Left lung (tissue), 14 donors: ENCODE measurements at places on chromosomes 7 and 10. TPM values are rescaled to one million over a fixed set of nuclear protein-coding genes. Genes with fewer than 3 reads are reported as not detected.
A peak's percentile ranks its signal among the peaks of the same experiment; 100 is the strongest.

GRCh38 chr7:311131-311680 is 21.2 kb downstream of the FOXL3 start:
- no peak for DNase-seq

- DNase-seq = no peak
These were observed 132.6 kb downstream of the CAMK1D start for GRCh38 chr10:12481924-12482323.

Gene GDF10
- polyA plus RNA-seq = 96.4 TPM

DNA sequence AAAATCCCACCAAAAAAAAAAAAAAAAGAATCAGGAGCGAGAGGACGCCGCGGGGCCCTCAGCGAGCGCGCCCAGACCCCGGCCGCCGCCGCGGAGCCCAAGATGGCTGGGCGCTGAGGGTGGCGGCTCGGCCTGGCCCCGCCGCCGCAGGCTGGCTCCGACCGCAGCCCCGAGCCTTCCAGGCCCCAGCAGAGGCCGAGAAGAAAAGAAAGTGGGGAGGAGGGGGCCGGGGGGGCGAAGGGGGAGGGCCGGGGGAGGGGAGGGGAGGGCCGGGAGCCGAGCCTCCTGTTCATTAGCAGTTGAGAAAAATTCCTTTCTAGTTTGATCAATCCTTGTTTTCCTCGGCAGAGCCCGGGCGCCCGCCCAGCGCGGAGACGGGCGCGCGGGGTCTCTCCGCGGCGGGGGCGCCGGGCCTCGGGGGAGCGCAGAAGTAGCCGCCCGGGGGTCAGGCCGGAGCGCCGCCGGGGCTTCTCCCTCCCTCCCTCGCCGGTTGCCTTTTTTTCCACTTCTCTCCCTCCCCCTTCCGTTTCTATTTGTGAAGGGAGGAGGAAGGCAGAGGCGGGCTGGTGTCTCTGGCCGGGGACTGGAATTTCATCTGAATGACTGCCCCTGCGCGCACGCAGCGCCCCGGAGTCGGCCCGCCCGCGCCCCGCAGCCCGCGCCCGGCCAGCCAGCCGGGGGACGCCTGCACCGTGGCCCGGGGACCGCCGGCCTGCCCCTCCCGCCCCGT is 778 bp upstream of the TRIM8 start:
- DNase-seq = peak; percentile 82

Gene LIPK
- polyA plus RNA-seq = not detected

DNA sequence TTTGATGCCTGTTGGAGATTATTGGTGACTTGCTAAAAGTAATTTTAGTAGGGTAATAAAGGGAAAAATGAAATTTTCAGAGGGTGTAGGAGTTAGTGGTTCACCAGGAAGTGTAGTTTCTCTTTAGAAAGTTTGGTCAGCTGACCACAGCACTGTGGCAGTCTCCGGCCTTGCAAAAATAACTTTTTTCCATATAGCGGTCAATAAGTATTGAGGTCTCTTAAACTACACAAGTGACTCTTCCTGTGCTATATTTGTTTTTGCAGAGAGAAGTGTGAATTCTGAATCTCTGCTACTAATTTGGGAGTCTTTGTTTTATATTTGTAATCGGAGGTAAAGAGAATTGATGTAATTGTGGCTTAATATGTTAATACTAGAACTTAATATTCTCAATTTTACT is 24.3 kb downstream of the PTPN12 start:
- no peak for DNase-seq

Gene STEAP2
- 5.8 TPM for polyA plus RNA-seq

Gene TMEM236
- 0.33 TPM for polyA plus RNA-seq

DNA sequence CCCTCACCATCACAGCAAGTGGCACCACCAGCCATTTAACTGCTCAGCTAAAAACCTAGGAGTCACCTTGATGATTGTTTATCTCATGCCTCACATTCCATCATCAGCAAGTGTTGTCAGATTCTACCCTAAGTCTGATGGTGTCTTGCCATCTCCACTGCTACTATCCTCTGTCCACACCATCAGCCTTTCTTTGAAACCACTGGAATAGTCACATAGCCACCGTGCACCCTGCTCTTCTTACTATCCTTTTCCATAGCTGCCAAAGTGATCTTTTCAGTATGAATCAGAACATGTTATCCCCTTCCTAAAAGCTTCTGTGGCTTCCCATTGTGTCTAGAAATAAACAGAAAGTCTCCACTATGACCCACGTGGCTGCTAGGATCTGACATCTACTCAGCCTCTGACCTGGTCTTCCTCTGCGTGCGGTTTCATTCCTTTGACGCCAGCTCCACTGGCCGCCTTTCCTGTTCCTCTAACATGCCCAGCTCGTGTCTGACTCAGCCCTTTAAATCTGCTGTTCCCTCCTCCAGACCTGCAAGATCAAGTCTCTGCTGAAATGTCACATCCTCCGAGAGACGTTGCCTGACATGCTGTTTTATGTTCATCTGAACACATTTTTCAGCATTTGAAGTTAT is 16.5 kb upstream of the CHN2 start:
- no peak for DNase-seq

Gene CHAT
- not detected for polyA plus RNA-seq

Gene DNA2
- polyA plus RNA-seq = 9.7 TPM

Gene PVRIG
- polyA plus RNA-seq = 8.8 TPM

DNA sequence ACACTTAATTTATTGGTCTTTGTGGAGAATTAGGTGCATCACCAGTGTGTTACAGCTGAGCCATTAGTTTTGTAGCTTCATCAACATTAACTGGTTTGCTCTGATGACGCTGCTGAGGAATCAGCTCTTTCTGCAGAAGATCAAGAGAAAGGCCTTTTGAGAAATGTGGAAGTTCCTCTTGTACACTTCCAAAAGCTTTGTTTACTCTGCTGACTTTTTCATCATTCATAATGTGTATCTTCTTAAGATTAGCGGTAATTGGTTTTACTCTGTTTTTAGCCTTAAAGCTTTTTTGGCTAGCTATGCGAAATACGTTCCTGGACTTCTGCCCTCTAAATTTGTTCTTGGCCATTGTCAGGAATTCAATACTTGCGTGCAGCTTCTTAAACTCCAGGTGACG is 8.2 kb upstream of the PHYH start:
- DNase-seq = no peak

DNA sequence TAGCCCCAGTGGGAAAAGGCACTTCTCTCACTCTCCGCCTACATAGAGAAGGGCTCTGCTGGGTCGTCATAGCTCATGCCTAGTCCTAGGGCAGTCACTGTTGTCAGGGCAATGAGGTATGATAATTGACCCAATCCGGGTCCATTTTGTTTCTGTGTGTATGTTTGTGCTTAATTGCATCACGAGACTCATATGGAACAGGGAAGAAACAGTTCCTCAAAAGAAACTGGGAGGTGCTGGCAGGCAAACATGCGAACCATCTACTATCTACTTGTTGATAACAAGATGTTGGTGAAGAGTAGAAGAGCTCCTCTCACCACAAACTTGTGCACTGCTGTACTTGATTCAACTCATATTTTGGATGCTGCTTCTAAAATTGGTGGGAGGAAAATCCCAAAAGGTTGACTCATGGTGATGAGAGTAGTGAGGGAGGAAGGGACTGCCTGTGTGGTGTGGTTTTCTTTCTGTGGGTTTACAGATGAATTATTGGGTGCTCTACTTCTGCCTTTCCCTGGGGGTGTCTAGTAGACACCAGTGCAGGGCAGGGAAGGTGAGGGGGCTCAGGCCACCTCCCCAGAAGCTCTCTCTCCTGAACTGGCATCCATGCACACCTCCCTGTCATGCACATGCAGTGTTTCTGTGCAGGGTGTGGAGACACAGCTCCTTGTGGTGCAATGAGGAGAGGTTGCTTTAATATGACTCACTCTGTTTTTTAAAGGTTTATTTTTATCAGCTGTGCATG is 29.4 kb downstream of the LSMEM1 start:
- no peak for DNase-seq

DNA sequence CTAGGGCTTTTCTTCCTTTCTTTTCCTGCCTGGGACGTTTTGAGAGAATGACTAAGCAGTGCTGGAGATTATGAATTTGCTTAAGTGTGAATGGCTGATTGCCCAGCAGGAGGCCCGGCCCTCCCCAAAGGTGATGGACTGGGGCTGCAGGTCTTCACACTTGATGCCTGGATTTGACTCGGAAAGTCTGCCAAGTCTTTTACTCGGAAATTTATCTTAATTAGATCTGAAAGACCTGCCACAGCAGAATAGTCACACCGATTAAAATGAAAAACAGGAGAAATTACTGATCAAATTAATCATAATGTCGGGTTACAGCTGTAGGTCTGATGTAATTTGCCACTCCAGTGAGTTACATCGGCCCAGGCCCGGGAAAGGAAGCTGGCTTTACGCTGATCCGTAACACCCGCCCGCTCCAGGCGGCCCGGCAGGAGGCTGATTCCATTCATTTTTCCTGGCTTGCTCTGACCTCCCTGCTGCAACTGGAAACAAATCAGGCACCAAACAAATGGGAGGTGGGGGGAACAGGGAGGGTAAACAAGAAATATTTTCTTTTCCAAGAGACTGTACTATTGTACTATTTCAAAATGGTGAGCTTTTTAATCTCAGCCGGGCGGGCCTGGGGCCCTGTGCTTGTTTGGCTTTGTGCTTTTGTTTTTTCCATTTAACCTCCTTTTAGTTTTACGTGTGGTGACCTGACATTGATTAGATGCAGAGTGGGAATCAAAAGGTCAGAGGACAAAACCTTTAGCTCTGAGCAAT is 212.4 kb upstream of the YAE1 start:
- DNase-seq = peak; percentile 24

DNA sequence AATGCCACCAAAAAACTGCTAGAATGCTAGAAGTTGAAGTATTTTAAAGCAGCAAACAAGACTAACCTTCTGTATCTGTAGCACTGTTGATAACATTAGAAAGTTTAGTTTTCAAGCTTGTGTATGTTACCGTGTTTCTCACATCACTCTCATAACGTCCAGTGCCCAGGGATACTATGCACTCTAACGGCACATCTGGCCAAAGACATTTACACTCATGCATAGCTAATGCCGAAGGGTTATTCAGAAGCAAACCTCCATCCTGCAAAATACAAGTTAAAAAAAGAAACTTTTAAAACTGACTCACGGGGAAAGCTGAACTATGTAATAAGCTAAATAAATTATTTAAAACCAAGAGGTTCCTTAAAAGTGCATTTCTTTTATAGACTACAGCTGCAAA is 22.9 kb upstream of the NRCAM start:
- DNase-seq = no peak

- DNase-seq = no peak
These were observed 12.2 kb upstream of the FAM20C start for GRCh38 chr7:179948-180694.

DNA sequence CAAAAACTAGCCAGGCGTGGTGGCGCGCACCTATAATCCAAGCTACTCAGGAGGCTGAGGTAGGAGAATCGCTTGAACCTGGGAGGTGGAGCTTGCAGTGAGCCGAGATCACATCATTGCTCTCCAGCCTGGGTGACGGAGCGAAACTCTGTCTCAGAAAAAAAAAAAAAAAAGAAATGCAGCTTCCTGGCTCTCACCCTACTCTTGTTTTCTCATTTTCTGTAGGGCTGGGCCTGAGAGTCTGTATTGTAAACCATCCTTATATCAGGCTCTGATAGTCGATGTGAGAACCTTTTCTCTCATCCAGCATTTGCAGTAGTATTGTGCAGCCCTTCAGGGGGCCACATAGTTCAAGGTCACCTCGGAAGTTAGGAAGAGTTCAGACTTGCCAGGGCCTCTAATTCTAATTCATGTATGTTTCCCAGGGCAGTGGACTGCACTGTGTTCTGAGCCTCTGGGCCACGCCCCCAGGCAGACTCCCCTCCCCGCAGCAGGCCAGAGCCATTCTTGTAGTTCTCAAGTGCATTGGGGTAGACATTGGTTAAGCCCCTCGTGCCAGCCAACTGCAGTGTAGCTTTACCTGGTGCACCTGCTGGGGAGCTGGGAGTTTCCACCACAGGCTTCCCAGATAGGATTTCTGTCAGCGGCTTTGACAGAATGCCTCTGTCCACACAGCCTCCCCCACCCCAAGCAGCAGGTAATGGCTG is 38.3 kb upstream of the PDCD4 start:
- DNase-seq = no peak

Gene SBDS
- 83.3 TPM for polyA plus RNA-seq

GRCh38 chr10:30857803-30858202 is 173.9 kb downstream of the ZNF438 start:
- no peak for DNase-seq

DNA sequence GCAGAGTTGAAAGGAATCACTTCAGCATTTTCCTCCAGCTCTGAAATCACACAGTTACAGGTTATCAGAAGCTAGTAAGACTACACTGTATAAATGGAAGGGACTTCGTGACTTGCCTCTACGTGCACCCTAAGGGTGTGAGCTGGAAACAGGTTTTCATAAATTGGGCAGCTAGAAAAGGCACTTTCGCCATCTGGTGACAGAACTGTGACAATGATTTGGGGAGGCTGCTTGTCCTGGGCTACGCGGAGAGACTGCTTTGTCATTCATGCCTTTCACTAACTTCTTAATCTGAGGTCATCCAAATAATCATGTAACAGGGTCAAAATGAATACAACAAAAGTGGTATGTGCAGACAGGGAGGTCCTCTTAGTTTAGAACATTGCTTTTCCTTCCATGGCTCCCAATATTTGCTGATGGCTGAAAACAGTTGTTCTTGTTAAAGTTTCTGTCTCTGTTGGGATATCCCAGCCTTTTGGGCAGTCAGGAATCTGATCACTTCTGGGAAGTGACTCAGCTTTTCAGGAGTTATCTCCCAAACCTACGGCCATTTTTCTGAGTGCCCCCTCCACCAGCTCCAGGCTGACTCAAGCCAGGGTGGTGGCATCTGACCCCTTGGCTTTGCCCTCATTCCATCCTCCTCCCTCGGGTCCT is 17.8 kb downstream of the VWC2 start:
- no peak for DNase-seq

DNA sequence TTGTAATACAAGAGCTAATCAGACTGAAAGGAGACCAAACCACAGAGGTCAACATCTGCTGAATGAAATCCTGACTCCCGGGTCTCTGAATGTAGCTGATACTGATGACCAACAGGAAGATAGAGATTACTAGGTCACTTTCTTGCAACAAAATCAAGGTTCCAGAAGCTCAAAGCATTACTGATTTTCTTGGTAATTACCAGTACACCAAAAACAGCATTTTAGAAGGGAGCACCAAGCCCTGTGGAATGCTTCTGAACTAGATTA is 177.7 kb downstream of the SLC25A13 start:
- no peak for DNase-seq

GRCh38 chr10:87642988-87643387 is 16.7 kb upstream of the PAPSS2 start:
- DNase-seq = no peak
